ENCODE measurements at places on chromosomes 3 and 15.

- DNase-seq, result peak; percentile 82
Measured at GRCh38 chr3:15460891-15461531, 33.6 kb downstream of the EAF1 start.

- DNase-seq, result no peak
Measured at GRCh38 chr3:65078748-65079147, 390.9 kb upstream of the ADAMTS9 start.

DNA sequence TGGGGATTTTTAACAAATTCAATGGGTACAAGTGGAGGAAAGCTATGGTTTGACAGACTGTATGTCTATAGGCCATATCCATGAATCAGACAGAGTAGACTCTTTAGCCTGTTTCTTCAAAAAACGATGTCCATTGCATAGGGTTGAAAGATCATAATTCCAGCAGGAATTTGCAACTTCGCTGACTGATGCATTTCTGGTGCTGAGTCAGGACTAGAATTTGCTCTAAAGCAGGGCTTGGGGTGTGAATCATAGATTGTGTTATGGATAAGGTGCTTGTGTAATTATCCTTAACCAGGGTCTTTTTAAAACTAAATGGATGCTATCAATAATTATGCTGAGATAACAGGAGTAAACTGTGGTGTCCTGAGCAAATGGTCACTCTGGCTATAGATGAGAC, 200.4 kb upstream of the TBC1D5 start:
- no peak for DNase-seq

GRCh38 chr3:113441051-113441770, at the start of gene CFAP44:
Gene CFAP44, minus strand, starts transcription at chr3:113441493. Its CDS starts 7,829 bp downstream, at chr3:113433664.
- peak; percentile 77 for DNase-seq

DNA sequence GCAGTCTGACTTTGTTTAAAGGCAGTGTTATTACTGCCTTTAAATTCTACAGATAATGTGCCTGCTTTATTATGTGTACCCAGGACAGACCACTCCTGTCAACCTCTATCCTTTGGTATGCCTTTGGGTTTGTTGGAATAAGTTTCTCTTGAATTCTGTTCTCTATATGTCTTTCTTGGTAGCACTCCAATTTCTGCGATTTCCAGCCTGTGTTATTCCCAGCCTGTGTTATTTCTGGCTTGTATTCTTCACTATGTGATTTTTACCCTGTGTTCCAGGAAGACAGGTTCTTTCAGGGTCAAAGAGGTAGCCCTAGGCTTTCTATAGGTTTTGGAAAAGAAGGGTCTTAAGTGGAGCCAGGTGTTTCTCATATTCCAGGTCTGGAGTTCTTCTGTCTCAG, 407.4 kb upstream of the AZI2 start:
- no peak for DNase-seq

- no peak for DNase-seq
Measured at GRCh38 chr3:12460127-12460526, 24.2 kb upstream of the TSEN2 start.

DNA sequence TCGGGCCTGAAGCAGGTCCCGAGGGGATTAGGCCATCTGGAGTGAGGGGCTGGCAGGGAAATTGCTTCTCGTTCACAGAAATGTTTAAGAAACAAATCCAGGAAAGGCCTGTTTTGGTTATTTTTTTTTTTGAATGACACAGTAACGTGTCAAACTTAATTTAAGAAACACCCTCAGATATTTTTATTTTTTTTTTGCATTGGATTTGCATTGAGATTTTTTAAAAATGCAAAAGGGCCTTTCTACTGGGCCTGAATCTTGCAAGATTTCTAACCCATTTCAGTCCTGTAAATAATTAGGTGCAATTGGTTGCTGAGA, 25.0 kb upstream of the KLF13 start:
- no peak for DNase-seq

- DNase-seq, result no peak
Measured at GRCh38 chr3:32996048-32996754, 44.8 kb downstream of the CCR4 start.

All from hematopoietic multipotent progenitor cell treated with erythropoietin and hydrocortisone succinate and interleukin-3 and kit ligand, for 4 days (in vitro differentiated cells).